IMR-90 (cell line): ENCODE measurements at places on chromosomes 7 and 10. TPM values are rescaled to one million over a fixed set of nuclear protein-coding genes. Genes with fewer than 3 reads are reported as not detected.

Gene OPN1SW
- total RNA-seq, result not detected in 2 replicates

Gene STEAP1B
- 13.8 and 21.1 TPM in 2 replicates for total RNA-seq

Gene PDE1C
- 53.3 and 61.5 TPM in 2 replicates for total RNA-seq

Gene ASCC1
- total RNA-seq, result 21.0 and 21.9 TPM in 2 replicates

Gene ITGA8
- under 0.01 TPM in 2 replicates for total RNA-seq

Gene FXYD4
- not detected in 2 replicates for total RNA-seq

Gene PSTK
- total RNA-seq, result 4.1 and 4.7 TPM in 2 replicates

Gene TMEM130
- 1.1 and 1.4 TPM in 2 replicates for total RNA-seq

Gene CPA2
- not detected in 2 replicates for total RNA-seq

Gene OR2A5
- not detected in 2 replicates for total RNA-seq

Gene RBP3
- not detected in 2 replicates for total RNA-seq

Gene ITGB8
- total RNA-seq, result 10.2 and 10.8 TPM in 2 replicates
